Activated T-helper 2 cell treated with anti-CD3 and anti-CD28 coated beads, Interferon-gamma antibody, Interleukin-2, Interleukin-4, amounts not matched to agents 10 μg/mL and 5 μg/mL and 100 μg/mL, durations not matched to agents 14 hours and 24 hours and 36 hours (primary cell): ENCODE measurements at places on chromosomes 16 and 17.
A peak's percentile ranks its signal among the peaks of the same experiment; 100 is the strongest.

- DNase-seq = peak; percentile 40
These were observed 174.3 kb upstream of the TNRC6C start for GRCh38 chr17:77783991-77784820.

GRCh38 chr16:47726031-47726675, 265.0 kb downstream of the PHKB start:
- DNase-seq = no peak

GRCh38 chr16:2096853-2097595, 38.7 kb downstream of the PKD1 start:
- no peak for DNase-seq

- no peak for DNase-seq
These were observed 368.8 kb upstream of the CDH8 start for GRCh38 chr16:62404842-62405611.

- DNase-seq = peak; percentile 38
These were observed 57.3 kb upstream of the CCL1 start for GRCh38 chr17:34420254-34420766.

GRCh38 chr17:79855331-79856124, 16.3 kb upstream of the CBX4 start:
- no peak for DNase-seq

DNA sequence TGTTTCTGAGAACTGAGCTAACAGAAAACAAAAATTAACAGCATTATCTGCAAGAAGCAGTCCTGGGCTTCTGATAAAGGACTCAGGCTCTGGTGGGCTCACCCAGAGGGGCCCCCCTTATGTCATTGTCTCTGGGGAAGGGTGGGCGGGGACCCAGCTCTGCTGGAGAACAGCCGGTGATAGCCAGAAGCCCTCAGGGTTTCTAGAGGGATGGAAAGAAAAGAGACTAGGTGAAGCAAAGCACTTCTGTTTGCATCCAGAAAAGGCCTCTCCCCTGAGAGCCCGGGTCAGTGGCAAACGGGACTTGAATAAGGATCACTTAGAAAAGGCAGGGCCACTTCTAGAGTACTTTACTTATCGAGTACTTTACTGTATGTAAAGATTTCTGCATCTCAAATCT, 7.0 kb upstream of the CDC42EP4 start:
- DNase-seq = no peak
